ENCODE measurements at places on chromosomes 5 and 9.

DNA sequence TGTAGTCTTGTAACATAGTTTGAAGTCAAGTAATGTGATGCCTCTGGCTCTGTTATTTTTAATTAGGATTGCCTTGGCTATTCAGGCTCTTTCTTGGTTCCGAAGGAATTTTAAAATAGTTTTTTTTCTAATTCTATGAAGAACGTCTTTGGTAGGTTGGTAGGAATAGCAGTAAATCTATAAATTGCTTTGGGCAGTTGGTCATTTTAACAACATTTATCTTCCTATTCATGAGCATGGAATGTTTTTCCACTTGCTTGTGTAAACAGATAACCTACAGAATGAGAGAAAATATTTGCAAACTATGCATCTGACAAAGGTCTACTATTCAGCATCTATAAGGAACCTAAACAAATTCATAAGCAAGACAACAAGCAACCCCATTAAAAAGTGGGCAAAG is 173.2 kb upstream of the TRPC7 start:
- no peak for DNase-seq

- no peak for DNase-seq
Measured at GRCh38 chr9:93298498-93299417, 114.8 kb downstream of the WNK2 start.

DNA sequence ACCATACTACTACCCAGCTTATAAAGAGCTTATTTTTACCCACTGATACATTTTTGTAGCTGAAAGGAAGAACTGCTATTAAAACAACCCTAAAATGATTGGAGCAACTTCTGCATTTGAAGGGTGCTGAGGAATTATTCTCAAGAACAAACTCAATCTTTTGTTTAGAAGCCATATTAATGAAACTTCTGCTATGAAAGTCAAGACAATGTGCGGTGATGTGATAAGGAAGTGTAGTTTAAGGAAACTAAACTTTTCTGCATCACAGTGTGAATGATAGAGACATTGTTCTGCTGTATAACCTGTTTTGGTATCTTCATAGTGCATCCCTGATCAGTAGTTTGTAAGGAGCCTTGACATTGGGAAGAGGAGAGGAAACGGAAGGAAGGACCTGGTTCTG is 408.5 kb downstream of the TMEM38B start:
- DNase-seq, result no peak

GRCh38 chr5:26749829-26750228 is 288.6 kb downstream of the CDH9 start:
- DNase-seq, result no peak

GRCh38 chr9:96203867-96204501 is 98.0 kb downstream of the HSD17B3 start:
- DNase-seq, result no peak

DNA sequence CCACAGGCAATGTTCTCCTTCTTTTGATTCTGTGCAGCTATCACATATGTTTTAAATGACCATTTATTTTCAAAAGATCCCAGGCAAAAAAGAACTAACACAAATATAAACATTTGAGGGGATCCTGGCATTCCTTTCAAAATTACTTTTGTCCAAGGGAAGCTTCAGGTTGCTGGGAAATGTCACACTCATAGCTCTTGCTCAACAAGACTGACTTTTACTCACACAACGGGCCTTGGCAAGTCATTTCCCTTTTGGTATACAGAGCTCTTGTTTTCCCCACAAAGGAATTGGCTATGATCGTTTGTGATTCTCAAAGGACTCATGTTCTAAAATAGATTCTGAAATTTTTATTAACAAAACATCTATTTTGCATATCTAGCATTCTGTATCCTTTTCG is 4.5 kb upstream of the PALM2AKAP2 start:
- no peak for DNase-seq

DNA sequence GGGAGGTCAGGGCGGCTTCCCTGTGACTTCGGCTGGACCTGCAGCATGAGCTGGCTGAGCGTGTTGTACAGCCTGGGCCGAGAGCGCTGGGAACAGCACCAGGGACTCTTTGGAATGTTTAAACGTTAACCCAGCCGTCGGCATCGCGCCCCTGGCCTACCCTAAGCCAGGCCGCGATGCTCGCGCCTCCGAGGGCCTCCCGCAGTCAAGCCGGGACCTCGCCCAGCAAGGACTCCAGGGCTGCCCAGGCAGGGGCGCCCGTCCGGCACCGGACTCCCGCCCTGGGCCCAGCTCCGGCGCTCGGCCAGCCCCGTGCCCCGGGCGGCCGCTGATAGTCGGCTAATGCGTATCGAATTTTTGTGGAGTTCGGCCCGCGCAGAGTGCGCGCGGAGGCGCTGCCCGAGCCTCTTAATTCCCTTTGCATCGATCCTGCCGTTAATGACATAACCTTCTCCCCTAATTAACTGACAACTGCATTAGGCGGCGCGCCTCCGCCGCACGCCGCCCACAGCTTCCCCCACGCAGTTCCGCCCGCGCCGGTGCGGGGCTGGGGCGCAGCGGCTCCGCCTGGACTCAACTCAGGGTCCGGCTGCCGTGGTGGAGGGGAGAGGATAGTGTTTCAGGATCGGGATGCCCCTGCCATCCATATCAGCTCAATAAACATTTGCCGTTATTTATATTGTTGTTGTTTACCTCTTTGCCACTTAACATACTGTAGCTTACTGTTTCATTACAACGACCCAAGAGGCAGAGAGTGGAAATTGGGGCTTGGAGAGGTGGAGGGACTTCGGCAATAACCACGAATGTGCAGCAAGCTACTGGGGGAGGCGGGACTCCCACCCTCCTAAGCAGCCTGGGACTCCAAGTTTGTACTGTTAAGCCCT is 28.8 kb upstream of the CDC23 start:
- no peak for DNase-seq

GRCh38 chr5:9339206-9339818 is 206.6 kb downstream of the SEMA5A start:
- DNase-seq, result no peak

- no peak for DNase-seq
Measured at GRCh38 chr9:6782981-6783380, 25.2 kb downstream of the KDM4C start.

GRCh38 chr9:83656032-83656680 is 33.2 kb downstream of the IDNK start:
- DNase-seq, result no peak

DNA sequence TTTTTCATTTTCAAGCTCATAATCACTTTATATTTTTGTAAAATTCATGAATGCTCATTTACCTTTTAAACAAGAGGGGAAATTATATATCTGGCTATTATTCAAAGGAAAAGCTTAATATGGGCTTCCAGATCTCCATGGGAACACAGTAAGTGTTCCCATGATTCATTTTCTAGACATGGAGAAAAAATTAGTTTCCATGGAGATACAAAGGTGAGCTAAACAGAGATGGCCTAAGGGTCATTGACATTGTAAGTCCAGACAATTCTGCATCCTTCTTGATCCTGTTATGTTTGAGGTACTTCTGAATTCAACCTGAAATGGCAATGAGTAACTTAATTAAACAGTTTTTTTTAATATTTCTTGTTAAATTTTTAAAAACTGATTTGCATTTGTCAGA is 341.4 kb upstream of the PRR16 start:
- DNase-seq, result no peak

DNA sequence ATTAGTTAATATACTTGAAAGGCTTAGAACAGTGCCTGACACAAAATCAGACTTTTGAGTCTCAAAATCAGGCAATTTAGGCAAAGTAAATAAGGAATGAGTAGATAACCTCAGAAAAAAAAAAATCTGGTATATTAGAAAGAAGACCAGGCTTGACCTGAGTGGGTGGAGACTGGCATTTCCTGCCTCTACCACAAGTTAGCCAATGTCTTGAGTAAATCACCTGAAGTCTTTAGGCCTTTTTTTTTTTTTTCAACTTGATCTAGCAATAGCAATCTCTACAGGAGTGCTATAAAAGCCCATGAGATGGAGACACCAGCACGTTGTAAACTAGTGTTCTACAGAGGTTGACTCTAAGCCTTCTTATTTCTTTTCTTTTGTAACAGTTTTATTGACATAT is 104.2 kb upstream of the RASEF start:
- no peak for DNase-seq

- DNase-seq, result no peak
Measured at GRCh38 chr9:106417685-106418084, 445.3 kb upstream of the ZNF462 start.

GRCh38 chr5:64147849-64148441 is 17.7 kb upstream of the RNF180 start:
- DNase-seq, result no peak

- DNase-seq, result no peak
Measured at GRCh38 chr5:16852251-16853005, 83.7 kb downstream of the MYO10 start.

DNA sequence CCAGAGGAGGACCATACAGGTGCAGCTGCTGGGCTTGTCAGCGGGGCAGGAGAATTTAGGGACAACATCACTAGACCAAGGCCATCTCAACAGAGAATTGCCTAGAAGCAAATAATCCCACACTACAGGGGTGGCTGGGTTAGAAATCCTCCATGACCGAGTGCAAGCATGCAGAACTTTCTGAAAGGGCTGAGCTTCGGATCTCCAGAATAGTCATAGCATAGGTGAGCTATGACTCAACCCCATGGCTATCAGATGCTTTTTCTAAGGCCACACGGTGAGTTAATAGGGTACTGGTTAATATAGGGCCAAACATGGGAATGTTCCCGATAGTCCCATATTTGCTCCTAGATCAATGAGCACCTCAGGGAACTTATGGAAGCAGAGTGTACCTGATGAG is 4.2 kb downstream of the KCNIP1 start:
- no peak for DNase-seq

DNA sequence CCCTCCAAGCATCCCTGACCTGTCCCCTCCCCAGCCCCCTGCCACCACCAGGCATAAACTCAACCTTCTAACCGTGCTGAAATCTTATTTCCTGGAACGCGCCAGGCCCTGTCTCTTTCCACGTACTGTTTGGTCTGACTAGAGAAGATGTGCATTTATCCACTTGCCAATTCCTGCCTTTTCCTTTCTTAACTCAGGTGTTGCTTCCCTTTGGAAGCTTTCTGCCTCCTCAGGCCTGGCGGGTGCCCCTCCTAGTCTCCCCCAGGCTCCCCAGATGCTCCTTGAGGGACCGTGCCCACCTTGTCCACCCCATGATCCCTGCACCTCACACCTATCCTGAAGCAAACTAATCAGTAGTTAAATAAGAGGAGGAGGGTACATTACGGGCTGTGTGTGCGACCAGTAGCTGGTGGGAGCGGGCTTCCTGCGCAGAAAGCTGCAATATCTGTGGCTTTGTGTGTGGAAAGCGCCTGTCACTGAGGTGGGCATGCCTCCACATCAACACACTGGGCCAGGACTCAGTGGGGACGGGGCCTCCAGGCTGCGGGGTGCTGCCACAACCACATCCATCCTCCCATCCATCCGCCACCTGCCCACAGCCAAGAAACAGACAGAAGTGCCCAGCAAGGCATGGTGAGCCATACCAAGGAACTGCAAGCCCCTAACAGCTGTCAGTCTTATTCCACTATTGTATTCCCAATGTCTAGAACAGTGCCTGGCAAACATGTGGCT is 73.5 kb downstream of the COL23A1 start:
- no peak for DNase-seq

DNA sequence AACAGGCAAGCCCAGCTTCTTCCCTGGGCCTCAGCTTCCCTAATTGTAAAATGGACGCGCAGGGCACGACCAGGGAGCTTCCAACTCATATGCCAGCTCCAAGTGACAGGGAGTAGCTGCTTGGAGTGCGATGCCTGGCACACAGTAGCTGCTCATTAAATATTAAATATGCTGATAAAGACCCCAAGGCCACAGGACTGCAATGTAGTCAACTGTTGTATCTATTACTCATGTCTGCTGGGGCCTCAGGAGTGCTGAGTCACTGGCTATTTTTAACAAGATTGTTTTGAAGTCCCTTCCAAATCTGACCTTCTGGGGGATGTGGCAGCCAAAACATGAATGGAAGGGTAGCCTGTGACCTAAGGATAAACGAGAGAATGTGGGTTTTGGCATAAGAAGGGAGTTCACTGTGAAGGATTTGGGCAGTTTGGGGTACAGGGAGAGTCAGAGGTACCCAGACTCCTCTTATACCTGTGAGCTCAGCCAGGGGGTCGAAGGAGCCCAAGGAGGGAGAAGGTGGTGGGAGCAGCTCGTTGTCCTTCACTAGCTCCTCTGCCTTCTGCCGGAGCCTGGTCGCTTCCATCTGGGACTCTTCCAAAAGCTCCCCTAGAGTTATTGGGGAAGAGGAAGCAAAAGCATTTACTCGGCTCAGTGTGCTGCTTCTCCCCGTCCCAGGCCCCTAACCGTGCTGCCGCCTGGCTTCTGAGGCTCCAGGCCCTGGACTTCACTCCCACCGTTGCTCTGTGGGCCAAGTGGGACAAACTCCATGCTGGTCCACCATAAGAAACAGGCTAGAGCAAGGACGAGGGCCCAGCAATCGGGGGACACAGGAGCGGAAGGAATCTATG is 17.5 kb downstream of the TNIP1 start:
- DNase-seq, result no peak

DNA sequence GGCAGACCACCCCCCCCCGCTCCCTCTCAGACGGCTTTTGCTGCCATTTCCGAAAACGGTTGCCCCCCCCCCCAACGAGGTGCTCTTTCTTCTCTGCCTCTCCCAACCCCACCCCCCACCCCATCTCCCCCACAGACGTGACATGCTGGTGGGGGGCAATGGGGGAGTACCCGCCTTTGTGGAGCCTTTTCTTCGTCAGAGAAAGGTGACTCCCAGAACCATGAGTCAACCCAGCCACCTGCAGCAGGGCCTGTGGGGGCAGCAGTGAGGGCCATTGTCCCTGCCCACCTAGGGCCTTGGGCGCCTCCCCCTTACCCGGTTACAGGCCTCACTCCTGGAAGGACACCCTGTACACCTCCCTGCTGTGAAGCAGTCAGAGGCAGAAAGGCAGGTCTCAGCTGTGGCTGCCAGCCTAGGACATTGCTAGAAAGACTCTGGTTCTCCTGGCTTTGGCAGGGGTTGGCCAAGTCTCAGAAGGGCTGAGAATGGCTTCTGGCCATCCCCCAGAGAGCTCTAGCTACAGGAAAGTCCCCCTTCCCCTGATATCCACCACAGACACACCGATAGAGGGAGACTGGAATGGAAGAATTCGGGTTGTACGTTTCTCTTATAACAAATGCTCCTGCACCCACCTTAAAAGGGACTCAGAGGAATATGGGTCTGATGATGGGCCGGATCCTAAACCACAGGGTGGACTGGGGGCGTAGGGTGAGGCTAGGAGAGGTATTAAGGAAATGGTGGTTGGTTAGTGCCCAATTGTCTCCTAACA is 2.2 kb downstream of the DNAJB5 start:
- no peak for DNase-seq

GRCh38 chr5:55141945-55142690 is 17.9 kb upstream of the GPX8 start:
- no peak for DNase-seq

DNA sequence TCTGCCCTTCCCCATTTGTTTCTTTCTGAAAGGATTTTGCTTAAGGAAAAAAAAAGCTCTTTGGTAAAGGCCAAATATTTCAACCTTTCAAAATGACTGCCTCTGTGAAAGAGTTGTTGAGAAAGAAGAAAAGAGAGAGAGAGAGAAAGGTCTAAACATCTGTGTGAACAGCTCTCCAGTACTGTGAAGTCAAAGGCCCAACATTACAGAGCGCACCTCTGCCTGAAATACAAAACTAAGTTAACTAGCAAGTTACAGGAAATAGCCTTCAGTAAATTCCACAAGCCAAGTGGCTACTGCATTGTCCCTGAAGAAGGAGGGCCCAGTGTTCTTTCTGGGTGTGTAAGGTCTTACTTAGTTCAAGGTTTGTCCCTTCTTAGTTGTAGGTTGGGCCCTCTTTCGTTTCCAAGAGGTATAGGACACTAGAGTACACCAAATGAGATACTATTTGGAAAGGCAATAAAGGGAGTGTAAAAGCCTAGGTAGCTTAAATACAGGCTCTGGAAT is 104.4 kb downstream of the THBS4 start:
- no peak for DNase-seq

Data from GDM1 (cell line).